ENCODE measurements at places on chromosomes 2 and 18. TPM values are rescaled to one million over a fixed set of nuclear protein-coding genes. Genes with fewer than 3 reads are reported as not detected.

DNA sequence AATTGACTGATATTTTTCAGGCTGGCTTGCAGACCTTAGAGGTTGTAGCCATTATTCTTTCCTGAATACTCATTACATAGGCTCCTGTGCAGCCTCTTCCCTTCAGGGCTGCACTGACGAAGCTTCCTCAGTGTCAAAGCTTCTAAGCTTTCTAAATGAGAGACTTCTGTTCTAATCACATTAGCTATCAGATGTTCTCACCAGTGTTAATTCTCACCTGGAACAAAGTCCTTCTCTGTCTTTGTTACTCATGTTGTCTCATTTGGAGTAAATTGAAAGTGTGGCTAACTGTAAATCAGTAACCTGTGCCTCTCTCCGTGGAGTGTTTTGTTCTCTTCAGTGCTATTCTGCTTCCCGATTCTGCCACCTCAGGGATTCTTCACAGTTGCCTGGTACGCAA lies 76.9 kb downstream of the MC4R start:
- no peak for DNase-seq

DNA sequence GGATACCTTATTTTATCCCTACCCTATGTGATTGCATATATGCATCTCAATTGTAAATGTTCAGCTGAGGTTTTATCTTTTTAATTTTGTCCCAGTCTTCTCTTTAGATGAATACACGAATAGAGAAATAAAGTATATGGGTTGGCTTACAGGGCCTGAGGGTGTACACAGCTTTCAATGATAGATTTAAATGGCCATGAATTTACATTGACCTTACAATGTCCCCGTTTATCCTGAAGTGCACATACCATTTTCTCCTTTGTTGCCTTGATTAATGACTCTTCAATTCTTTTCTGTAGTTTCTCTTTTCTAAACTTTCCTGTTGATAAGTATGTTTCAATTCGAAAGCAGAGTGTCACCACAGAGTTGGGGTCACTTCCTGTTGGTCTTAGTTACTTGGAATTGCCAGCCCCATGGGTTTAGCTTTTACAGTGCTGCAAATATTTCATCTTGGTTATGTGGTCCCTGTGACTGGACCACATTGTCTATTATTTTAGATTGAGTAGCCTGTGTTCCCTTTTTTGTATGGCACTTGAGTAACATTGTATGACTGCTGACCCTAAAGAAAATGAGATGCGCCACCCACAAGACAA lies 1616.3 kb upstream of the ACVR2A start:
- no peak for DNase-seq

GRCh38 chr2:25405611-25406295 lies 64.0 kb upstream of the DNMT3A start:
- DNase-seq = no peak

DNA sequence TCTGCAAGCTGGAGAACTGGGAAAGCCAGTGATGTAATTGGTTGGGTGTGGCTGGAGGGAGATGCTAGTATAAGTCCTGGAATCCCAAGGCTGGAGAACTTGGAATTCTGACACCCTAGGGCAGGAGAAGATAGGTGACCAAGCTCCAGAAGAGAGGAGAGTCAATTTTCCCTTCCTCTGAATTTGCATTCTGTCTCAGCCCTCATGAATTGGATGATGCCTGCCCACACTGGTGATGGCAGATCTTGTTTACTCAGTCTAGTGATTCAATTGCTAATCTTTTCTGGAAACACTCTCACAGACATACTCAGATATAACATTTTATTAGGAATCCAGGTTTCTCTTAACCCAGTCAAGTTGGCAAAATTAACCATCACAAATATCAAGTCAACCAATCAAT lies 287.2 kb downstream of the RDH14 start:
- no peak for DNase-seq

The SPATA3 gene
- not detected for total RNA-seq

DNA sequence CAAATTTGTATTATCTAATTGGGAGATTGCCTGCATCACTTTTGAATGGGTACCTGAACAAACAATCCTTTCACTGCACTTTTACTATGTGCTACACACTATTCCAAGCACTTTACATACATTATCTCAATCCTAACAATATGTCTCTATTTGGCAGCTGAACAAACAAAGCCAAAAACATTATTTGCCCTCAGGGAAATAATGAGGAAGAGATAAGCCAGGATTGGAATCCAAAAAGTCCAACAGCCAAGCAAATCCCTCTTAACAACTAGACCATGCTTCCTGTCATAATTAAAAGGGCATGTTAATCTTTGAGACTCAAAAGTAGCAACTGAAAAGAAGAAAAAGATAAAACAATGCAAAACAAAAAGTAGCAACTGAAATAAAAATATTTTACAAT lies 32.1 kb downstream of the RPRD1A start:
- no peak for DNase-seq

GRCh38 chr2:236614551-236614950 lies 44.9 kb downstream of the ACKR3 start:
- DNase-seq = no peak

All from omental fat pad (tissue), 4 donors.